ENCODE measurements at places on chromosomes 16 and 17.

- no peak for DNase-seq
These were observed 36.0 kb downstream of the WFDC1 start for GRCh38 chr16:84330685-84331050.

DNA sequence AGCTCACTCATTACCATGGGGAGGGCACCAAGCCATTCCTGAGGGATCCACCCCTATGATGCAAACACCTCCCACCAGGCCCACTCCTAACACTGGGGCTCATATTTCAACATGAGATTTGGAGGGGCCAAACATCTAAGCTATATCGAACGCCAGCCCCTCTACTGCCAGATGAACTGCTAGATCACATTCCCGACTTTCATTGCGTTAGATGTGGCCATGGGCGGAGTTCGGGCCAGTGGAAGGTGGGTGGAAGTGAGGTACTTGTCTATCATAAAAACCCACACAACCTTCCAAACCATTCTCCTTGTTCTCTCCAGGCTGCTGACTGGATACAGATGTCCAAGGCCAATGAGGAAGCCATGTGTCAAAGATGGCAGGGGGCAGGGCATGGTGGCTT lies 27.0 kb upstream of the ANKRD40CL start:
- no peak for DNase-seq

DNA sequence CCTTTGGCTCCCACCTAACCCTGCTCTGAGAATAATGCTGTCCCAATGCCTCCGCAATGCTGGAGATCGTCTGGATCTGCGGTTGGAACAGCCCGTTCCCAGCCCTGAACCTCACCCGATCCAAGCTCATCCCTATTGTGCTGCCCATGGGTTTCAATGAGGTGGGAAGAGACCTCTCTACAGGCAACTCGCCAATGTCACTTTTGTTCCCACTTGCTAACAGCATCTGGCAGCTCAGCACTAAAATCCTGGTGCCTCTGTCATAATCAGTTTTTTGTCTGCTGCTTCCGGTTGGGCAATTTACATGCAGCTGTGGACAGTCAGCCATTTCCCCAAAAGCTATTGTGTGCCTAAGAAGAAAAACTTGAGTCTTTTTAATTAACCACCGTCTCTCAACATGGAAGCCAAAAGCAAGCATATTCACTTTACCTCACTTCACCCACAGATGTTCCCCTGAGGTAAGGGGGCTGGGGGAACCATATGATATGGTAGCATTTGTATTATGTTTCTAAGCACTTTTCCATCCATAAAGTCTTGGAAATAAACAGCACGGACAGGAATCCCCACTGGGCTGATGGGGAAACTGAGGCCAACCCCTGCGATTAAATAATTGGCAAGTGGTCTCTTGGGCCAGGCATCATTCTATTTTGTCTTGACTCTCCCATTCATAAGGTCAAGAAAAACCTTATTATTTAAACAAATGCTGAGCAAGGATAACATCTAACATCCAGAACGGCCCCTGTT lies 159.2 kb upstream of the CDH5 start:
- DNase-seq: no peak

GRCh38 chr16:52748741-52749140 lies 201.8 kb upstream of the TOX3 start:
- DNase-seq: no peak

DNA sequence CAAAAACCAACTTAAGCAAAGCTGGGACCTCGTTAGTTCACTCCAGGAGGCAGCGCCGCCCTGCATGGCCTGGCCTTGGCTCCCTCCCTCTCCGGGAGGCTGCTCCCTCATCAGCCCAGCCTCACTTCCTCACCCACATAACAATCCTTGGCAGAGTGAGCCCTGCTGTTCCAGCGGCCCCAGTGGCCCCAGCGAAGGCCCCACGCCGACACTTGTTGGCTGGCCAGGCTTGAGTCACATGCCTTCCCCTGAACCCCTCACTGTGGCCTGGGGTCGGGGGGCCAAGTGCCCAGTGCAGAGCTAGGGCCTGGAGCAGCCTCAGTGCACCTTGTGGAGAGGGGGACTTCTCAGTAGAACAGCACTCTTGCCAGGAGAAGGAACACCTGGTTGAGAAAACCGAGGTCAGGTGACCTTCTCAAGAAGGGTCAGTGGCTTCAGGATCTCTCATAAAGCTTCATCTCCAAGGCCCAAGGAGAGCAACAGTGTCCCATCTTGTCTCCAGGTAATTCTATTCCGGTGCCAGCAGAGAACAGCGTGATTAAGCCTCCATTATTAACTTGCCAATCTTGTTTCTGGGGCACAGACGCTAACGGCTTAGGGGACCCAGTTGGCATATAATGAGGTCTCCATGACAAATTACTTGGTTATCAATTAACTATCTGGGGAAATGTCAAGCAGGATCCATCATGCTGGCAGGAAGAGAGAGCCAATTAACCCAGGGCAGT lies 26.8 kb downstream of the ENDOV start:
- no peak for DNase-seq

GRCh38 chr16:27175888-27176287 lies 27.4 kb upstream of the KDM8 start:
- no peak for DNase-seq

GRCh38 chr16:9236319-9236718 lies 144.9 kb downstream of the HAPSTR1 start:
- DNase-seq: no peak

GRCh38 chr17:4304417-4305027 lies 40.7 kb upstream of the ANKFY1 start:
- DNase-seq: peak; percentile 26

DNA sequence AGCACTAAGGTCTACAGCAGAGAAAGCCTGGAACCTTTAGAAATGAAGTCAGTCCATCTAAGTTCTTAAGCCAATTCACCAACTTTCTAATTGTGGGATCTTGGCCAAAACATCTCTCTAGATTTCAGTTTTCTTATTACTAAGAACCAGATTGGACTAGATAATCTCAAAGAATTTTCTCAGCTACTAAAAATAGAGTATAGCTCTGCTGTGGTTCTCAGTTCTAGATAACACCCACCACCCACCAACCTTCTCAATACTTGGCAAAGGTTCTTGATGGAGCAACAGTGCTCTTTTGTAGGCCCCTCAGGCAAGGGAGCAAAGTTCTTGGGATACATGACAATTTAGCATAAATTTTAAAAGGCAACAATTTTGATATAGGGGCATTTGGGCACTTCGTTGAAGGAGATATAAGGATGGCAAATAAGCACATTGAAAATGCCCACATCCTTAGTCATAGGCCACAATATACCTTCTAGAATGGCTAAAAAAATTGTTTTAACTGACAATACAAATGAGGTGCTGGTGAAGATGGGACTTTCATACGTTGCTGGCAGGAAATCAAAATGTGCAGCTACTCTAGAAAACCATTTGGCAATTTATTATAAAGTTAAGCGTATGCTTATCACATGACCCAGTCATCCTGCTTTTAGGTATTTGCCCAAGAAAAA lies 74.4 kb upstream of the TMEM132E start:
- no peak for DNase-seq

DNA sequence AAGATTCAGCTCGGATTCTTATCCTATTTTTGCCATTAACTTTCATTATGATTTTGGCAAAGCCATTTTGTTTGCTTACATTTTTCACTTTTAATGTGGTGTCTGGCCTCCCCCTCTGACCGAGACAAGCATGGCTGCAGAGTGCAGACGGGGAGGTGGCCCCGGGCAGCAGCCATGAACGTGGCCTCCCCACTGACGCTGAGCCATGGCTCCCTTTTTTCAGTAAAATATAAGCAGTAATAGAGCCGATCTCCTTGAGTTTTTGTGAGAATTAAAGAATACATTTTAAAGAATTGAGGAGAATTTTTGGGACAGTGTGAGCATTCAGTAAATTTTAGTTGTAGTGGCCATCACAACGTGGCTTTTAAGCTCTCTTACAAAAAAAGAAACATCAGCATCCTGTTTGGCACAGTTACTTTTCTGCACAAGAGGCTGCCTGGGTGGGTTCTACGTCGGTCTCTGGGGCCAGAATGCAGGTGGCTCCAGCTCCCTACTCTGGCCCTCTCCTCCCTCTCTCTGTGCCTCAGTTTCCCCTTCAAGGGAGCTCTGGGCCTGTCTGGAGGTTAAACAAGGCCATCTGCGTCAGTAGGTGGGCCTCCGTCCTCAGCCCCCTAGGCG lies 68.8 kb upstream of the ZNF750 start:
- no peak for DNase-seq

- DNase-seq: no peak
These were observed 12.9 kb upstream of the TRIM25 start for GRCh38 chr17:56926704-56927103.

- DNase-seq: no peak
These were observed 250.3 kb upstream of the SOX9 start for GRCh38 chr17:71870546-71870862.

DNA sequence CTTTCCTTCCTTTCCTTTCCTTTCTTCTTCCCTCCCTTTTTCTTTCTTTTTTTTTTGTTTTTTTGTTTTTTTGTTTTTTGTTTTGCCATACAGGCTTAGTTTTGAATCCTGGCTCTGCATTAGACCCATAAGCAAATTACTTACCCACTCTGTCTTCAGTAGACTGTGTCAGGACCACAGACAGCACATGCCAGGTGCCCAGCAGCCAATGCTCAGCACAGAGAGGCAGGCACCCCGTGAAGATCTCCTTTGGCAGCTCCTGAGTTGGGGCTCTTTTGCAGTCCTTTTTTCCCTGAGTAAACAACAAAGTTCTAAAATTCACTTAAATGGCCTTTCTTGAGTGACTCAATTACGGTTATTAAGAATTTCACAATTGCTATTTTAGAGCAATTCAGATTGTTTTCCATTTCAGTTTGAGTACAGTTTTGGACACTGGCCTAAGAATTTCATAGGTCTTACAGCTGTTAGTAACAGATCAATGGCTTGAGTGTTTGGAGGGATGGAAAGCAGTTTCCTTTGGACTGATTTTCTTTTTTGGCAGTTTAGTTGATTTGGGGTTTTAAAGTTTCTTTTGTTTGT lies 26.2 kb upstream of the SLC5A11 start:
- DNase-seq: no peak
